ENCODE measurements at places on chromosomes 3 and 15.
A peak's percentile ranks its signal among the peaks of the same experiment; 100 is the strongest.

GRCh38 chr15:55698653-55699052 is 44.3 kb downstream of the PRTG start:
- DNase-seq = no peak

GRCh38 chr15:31020542-31020941 is 29.1 kb upstream of the MTMR10 start:
- DNase-seq = no peak

- no peak for DNase-seq
Observed at GRCh38 chr3:194276768-194277103, 74.4 kb downstream of the CPN2 start.

GRCh38 chr3:64138046-64138445 is 87.2 kb downstream of the PRICKLE2 start:
- no peak for DNase-seq

- no peak for DNase-seq
Observed at GRCh38 chr3:14480207-14481017, 59.7 kb downstream of the GRIP2 start.

DNA sequence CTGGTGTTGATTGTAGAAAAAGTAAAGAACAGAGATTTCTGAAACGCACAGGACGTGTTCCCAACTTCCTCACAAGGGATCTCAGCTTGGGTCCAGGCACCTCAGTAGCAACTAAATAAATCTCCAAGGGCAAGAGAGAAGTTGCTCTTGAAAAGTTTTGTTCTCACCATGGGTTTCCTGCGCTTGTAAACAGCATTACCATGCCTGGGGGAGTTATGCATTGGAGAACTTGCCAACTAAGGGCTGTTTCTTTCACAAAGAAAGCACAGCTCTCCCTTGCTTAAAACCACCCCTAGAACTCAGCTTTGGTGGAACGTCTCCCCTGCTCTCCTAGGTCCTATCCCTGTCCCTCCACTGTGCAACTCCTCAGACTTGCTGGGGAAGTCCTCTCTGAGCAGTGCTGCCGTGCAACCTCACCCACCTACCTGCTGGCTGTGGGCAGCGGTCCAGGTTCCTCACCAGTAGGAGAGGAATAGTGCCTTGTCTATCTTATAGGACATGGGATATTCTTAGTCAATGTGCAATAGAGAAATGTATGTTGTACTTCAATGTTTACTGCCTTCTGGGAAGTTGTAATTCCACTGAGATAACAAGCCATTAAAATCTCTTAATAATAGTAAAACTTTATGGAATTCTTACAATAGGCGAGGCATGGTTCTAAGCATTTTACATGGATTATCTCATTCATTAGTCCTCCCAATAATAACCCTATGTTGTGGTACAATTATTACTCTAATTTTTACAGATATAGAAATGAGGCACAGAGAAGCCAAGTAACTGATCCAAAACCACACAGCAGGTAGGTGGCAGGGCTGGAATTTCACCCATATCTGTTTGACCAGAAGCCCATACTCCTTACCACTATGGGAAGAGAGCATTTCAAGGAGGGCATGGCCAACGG is 51.5 kb downstream of the UMPS start:
- no peak for DNase-seq

DNA sequence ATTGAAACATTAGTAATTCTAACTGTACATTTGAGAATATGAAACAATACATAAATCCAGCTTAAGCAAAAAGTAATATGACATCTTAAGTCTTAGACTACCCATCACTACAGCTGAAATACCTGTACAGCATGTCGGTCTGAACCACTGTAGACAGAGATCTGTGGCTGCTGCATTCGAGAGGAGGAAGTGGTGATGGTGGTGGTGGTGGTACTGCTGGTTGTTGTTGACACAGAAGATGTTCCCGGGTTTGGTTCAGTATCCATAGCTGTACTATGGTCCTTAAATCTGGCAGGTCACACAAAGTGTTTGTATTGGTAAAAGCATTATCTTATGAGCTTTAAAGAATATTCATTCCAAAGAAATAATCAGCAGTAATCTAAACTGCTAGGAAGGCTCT is 2.9 kb downstream of the PHC3 start:
- no peak for DNase-seq

DNA sequence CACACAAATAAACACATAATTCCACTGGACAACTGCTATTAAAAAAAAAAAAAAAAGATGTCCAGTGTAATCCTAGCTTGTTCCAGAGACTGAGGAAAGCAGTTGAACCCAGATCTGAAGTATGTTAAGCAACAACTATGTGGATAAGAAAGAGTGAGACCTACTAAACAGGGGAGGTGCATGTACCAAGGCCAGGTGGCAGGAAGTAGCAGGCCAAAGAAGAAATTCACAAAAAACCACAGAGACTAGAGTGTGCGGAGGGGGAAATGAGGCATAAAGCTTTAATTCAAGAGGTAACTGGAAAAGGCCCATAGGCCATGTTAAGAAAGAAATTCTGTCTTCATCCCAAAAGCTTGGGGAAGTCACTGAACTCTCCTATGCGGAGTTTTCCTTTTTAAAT is 490.0 kb downstream of the NAALADL2 start:
- DNase-seq = no peak

- no peak for DNase-seq
Observed at GRCh38 chr3:132037581-132037980, 2.8 kb upstream of the CPNE4 start.

- no peak for DNase-seq
Observed at GRCh38 chr3:149647285-149647684, 10.5 kb downstream of the WWTR1 start.

DNA sequence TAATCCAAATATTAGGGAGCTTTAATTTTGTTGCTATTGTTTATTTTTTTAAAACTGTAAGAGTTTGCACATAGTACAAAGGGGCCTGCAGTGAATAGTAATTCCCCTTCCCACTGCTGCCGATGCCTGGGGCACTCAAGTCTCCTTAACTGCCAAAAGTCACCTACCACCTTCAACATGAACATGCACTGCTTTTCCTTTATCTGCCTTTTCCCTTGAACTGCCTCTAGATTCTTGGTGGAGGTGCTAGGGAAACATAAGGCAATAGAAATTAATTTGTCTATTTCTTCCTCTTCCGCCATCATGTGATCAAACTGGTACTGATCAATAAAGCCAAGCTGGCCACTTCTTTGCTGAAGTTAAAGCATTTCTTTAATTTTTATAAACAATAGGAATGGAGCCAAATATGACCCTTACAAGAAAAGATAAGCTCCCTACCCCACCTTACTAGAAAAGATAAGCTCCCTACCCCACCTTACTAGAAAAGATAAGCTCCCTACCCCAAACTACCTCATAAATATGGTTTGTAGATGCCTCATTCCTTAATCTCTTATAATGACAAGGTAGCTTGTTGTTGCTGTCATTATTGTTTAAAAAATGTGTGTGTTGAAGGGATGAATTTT is 17.4 kb upstream of the ACAP2 start:
- no peak for DNase-seq

GRCh38 chr3:4934050-4934449 is 45.2 kb upstream of the BHLHE40 start:
- no peak for DNase-seq

GRCh38 chr3:63947594-63947993 is 35.4 kb upstream of the SCAANT1 start:
- no peak for DNase-seq

DNA sequence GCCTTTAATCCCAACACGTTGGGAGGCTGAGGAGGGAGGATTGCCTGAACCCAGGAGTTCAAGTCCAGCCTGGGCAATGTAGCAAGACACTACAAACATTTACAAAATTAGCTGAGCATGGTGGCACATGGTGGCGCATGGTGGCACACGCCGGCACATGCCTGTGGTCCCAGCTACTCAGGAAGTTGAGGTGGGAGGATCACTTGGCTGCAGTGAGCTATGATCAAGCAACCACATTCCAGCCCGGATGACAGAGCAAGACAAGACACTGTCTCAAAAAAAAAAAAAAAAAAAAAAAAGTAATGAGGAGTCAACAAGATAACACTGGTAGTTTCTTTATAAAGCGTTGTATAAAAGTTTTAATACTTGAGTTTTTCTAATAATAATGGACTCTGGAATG is 10.1 kb downstream of the FEZF2 start:
- DNase-seq = no peak

DNA sequence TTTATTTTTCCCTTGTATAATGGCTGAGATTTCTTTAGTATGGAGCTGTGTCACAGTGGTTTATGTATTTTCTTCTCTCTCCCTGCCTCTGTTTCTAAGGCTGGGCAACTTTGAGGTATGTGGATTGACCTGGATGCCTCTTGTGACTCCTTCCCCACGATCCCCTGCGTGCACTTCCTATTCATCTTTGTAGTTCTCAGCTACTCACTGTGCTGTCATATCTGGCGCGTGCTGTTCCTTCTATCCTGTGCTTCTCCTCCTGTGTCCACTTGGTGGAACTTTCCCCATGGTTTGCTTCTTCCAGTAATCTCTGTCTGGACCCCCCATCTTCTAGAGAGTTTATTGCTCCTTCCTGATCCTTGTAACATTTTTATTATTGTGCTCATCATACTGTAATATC is 97.3 kb downstream of the AKAP13 start:
- DNase-seq = no peak

- DNase-seq = no peak
Observed at GRCh38 chr3:47762233-47762632, 19.5 kb downstream of the SMARCC1 start.

- DNase-seq = no peak
Observed at GRCh38 chr15:100114100-100114499, 227.7 kb downstream of the ADAMTS17 start.

DNA sequence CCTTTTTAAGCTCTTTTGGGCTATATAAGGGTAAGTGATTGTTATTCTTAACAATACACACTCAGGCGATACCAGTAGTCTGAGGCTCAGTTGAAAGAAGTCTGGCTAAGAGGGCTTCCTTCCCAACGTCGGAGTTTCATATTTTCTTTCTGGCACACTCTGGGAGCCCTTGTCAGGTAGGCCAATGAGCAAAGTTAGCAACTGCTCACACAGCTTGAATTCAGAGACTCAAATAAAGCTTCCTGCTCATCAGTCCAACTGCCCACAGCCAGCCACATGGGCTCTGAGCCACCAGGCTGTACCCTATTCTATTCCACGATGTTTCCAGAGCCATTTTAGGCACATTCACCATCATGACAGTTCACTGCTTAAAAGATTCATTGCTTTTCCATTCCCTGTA is 155.1 kb upstream of the TBL1XR1 start:
- no peak for DNase-seq

DNA sequence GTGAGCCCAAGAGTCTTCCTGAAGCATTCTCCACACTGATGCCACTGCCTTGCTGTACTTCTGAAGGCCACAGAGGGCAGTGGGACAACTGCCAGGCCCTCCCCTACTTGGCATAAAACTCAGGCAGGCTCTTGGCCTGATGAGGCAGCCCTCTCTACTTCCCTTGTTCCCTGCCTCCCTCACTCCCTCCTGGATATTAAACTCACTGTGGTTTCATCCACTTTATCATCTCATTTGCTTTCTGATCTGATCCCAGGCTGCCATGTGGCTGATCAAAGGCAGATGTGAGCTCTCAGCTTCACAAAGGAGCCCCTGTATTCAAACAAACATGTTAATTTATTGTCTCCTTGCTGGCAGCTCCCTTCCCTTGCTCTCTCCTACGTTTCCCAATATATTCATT is 533.5 kb downstream of the IGSF11 start:
- no peak for DNase-seq

GRCh38 chr3:69235882-69236281 is 113.5 kb upstream of the LMOD3 start:
- no peak for DNase-seq

DNA sequence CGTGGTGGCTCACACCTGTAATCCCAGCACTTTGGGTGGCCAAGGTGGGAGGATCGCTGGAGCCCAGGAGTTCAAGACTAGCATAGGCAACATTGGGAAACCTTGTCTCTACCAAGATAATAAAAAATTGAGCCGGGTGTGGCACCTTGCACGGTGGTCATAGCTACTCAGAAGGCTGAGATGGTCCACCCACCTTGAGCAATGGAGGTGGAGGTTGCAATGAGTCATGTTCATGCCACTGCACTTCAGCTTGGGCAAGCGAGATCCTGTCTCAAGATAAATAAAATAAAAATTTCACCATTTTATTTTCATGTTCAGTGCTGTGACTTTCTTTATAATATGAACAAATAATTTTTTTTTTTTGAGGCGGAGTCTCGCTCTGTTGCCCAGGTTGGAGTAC is 12.5 kb downstream of the MAPK6 start:
- DNase-seq = no peak

- no peak for DNase-seq
Observed at GRCh38 chr15:41502795-41503668, 9.4 kb downstream of the ITPKA start.

GRCh38 chr15:49731187-49732099 is 110.6 kb downstream of the DTWD1 start:
- DNase-seq = no peak

- no peak for DNase-seq
Observed at GRCh38 chr15:74294010-74294409, 57.9 kb downstream of the CCDC33 start.

GRCh38 chr3:40387001-40387894 is at the start of gene ENTPD3:
TSS of gene ENTPD3 (plus strand) at chr3:40387184. CDS start at chr3:40388058, 874 bp downstream.
- no peak for DNase-seq

GRCh38 chr15:64685230-64685888 is 90.0 kb downstream of the RBPMS2 start:
- DNase-seq = no peak

GRCh38 chr15:34650177-34650576 is 66.7 kb upstream of the GOLGA8B start:
- DNase-seq = no peak

DNA sequence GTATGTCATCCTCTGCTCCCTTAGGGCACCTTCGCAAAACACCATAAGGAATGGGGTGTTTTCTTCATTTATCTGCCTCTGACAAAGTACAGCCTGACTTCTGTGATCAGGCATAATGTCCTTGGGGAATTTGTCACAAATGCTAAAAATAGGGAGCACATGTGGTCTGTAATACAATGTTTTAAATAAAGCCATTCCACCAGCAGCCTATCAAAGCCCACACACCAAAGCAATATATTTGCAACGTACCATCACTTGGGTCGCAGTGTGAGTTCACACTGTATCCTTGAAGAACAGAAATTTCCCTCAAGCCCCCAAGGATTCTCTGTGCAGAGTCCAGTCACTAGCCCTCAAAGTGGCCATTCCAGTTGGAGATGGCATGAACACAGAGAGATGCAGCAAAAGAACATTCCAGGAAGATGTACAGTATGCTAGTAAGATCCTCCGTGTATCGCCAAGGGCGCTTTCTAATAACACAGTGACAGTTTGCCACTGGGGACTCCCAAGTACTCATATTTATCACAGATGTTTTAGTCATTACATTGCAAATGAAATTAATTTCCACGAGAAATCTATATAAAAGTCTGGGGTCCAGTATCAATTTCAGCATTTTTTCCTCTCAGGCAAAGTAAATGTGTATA is 246.7 kb downstream of the MCTP2 start:
- DNase-seq = no peak

DNA sequence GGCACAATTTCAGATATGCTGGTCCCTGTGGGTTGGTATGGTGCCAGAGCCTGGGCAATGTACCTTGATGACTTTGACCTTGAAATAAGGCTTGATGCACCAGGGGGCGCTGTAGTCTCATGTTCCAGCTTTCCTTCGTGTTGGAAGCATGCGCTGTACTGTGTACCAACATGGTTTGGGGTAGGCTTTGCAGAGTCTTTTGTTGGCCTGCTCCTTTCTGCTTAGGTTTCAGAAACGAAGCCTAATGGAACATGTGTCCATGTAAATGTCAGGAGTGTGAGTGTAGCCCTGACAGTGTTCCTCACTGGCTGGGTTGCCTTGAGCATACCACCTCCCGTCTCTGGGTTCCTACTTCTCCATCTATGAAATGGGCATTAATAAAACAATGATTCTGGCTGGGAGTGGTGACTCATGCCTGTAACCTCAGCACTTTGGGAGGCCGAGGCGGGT is 3.6 kb upstream of the CCR4 start:
- DNase-seq = peak; percentile 20

GRCh38 chr15:77688693-77689092 is 56.0 kb upstream of the LINGO1 start:
- DNase-seq = no peak
